ENCODE measurements at places on chromosomes 2 and 18.

DNA sequence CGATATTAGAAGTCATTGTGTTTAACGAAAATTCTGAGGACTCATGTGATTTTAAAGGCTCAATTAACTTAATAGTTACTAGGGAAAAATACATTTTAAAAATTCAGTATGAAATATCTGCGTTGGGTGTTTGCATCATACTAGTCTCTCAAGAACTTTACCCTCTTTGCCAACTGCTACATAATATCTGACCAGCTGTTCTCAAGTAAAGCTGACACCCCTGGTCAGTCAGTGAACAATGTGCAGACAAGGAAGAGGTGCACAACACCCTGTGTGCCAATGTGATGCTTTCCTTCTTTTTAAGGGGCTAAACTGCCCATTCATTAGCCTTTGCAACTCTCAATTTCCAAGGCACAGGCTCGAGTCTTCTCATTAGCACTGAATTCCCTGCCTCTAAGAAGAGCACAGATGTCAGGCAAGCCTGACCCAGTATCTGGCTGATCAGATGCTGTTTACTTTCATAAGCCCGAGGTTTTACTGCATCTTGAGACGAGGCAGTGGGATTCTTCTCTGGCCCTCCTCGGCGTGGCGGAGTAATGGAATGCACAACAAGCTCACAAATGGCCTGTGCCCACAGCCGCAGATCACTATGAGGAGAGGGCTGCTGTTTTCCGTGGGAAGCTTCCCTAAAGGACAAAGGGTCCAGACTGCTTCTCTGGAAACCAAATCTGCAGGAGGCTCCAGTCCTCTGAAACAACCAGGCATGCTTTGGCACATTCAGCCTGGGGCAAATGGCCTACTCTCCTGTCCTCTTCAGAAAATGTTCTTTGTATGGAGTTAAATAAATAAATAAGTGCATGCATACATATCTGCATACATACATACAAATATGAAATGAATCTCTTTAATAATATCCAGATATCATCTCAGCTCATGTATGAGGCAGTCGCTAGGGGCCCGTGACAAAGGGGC, 240.3 kb downstream of the ZNF521 start:
- no peak for DNase-seq

- DNase-seq: no peak
Observed at GRCh38 chr2:73177645-73178255, 24.6 kb upstream of the NOTO start.

DNA sequence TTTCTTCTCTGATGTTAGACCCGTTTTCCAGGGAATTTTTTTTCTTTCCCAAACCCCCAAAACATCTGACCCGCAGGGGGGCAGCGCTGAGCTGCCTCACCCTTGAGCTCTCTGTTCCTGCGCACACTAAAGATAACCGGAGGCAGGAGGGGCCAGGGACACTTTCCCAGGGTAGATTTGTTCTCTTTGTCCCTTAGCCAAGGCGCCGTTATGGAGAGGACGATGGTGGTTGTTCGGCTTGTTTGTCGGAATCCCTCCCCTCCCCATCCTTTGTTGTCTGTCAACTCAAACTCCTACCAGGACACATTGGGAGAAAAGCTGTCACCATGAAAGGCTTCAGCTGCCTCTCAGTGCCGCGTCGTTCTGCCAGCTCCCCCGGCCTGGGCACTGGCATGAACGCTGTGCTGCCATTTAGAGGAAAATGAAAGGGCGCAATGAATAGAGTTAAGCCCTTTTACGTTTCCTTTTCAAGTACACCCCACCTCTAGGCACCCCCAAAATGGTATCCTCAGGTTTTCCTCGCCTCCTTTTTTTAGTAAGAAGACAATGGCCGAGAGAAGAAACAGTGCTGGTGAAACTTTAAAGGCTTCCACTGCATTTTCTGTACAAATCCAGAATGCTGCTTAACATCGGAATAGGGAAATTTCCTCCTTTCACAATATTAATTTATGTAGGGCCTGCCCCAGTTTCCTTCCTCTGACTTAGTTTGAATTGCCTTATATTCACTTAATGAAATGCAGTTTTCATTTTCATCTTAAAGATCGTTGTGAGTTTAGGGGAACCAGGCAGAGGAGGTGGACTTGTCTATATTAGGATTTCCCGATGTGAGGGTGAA, 62.1 kb downstream of the RND3 start:
- DNase-seq: no peak

DNA sequence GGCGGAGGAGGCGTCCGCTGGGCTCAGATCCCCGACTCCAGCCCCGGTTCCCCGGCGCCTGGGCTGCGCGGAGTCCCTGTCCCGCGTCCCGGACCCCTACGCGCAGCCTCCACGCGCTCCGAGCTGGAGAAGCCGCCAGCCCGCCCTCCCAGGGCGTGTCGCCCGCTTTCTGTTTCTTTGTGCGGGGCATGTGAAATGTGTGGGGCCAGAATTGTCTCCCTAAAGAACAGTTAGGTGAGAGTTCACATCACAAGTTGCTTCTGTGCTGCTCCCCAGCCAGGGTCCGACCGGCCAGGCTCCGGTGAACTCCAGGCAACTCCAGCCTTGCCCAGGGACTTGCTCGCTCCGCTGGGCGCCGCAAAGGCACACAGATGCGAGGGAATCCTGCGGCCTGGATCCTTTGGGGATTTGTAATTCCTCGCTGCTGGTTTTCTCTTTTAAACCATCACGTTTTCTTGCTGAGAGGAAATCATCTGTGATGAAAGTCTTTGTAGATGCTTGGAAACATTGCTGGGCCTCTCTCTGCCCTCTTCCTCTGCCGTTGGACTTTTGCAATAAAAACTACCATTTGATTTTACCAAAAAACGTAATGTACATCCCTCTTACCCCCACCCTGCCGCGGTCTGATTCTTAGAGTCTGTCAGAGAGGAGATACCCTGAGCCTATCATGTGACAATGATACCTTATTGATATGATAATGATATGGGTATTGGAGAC, 631 bp downstream of the GYPC start:
- DNase-seq: no peak

GRCh38 chr2:232325324-232326273, 53.0 kb upstream of the ALPP start:
- no peak for DNase-seq

- DNase-seq: no peak
Observed at GRCh38 chr2:133888621-133889219, 320.5 kb upstream of the NCKAP5 start.

DNA sequence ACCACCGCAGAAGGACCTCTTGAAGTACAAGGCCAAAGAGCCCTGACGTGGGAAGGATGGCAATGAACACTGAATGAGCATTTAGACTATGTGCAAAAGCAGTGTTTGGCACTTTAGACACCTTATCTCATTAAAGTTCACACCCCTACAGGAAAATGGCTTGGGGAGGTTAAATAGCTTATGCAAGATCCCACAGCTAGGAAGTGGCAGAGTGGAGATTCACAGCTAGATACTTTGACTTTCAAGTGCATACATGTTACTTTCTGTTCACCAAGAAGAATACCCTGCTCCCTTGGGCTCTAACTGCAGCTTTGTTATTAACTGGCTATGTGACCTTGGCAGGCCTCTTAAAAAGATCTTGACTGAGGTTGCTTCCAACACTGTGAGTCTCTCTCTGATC, 58.2 kb downstream of the ICOS start:
- DNase-seq: no peak

DNA sequence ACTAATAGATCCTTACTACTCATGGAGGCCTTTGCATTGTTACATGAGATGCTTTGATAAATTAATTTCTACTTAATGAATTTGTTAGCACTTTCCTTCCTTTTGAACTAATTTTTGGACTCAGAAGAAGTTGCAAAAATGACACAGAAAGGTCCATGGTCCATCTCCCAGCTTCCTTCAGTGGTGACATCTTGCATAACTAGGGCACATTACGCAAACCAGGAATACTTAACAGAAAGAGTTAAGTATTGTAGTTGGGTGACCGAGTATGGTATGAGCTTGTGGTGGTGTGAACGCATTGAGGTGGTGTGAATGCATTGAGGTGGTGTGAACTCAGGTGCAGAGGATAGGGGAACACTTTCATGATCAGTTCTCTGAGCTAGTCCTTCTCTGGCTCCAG, 151.1 kb upstream of the TWIST2 start:
- no peak for DNase-seq

DNA sequence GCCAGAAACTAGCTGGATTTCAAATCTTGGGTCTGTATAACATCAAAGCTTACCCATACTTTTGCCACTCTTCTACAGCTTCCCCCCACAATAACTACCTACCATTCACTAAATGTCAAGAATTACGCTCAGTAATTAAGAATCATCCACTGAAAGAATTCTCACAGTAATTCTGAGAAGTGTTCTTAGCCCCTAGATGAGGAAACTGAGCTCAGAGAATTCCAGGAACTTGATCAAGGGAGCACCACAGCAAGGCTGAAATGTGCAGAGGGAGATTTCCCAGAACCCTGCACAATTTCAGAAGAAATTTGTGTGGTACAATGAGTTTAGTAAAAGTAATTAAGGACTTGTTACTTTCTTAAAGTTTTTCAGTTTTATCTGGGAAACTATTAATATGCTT, 194.5 kb upstream of the STK17B start:
- no peak for DNase-seq
